ENCODE measurements at places on chromosomes 6 and 20.

DNA sequence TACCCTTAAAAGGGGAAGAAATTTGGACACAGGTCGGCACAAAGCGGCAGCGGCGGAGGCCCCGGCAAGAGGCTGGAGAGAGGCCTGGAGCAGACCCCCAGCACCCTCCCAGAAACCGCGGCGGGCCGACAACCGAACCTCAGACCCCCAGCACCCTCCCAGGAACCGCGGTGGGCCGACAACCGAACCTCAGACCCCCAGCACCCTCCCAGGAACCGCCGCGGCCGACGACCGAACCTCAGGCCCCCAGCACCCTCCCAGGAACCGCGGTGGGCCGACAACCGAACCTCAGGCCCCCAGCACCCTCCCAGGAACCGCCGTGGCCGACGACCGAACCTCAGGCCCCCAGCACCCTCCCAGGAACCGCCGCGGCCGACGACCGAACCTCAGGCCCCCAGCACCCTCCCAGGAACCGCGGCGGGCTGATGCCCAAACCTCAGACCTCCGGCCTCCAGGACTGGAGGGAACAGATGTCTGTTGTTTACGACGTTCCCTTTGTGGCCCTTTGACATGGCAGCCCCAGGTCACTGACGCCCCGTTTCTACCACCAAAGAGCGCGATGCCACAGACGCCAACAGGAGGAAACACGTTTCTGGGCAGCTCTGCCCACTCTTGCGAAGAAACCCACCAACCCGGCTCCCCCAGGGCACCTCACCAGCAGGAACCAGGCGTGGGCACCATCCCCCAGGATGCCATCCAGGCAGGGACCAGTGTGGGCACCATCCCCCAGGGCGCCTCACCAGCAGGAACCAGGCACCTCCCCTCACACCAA, 28.4 kb downstream of the ZBTB46 start:
- DNase-seq = no peak

- DNase-seq = no peak
These were observed 44.8 kb downstream of the AGPAT4 start for GRCh38 chr6:161228921-161229591.

DNA sequence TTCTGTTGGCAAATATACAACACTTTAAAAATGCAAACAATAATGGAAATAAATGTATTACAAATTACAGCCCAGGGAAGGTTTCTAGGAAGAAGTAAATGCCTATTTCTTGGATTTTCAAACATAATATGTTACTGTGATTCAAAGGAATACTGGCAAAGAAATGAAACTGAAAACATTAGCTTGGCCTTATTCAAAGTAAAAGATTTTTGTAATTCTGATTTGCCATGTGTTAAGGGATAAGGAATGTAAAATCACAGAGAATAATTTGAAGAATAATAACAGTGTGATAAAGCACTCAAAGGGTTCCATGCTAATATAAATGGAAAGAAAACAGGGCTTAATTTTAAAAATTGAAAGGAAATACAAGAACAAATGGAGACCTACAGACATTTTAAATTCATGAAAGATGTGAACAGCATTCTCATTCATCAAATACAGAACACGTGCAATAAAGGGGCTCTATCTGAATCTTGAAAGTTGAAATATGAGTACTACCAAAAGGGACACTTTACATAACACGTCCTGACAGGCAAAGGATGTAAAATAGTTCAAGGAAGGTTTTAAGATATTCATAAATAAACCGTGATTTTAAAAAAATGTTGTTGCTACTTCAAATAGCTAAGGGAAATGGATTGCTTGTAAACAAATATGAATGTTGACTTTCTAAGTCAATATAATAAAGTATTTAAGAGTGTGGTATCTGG, 138.1 kb downstream of the RFPL4B start:
- DNase-seq = no peak

DNA sequence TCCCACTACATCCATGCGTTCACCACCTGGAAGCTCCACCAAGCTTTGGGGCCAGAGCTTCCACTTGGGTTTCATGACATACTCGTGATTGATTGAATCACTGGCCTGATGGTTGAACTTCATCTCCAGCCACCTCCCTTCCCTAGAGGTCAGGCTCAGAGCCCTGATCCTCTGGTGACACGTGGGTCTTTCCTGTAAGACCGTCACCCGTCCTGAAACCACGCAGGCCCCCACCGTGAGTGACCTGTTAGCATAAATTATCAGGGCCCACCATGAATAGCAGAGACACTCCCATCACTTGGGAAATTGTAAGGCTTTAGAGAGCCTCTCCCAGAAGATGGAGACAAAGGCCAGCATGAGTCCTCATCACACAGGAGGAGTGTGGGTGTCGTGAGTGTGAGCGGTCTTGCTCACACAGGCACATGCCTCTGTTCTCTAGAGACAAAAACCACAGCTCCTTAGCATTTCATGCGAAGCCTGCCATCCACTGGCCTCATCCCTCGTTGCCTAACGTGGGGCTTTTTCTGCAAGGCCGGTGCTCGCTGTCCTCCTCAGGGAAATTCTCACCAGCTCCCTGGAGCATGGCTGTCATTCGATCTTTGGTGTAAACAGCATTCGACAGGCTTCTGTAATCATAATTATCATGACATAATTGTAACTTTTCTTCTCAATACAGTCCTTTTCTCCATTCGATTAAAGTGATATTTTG, 65.1 kb upstream of the DUSP22 start:
- no peak for DNase-seq

GRCh38 chr6:141956046-141956761, 176.5 kb upstream of the GJE1 start:
- DNase-seq = no peak

- DNase-seq = no peak
These were observed 35.4 kb downstream of the GCNT2 start for GRCh38 chr6:10556589-10556988.

DNA sequence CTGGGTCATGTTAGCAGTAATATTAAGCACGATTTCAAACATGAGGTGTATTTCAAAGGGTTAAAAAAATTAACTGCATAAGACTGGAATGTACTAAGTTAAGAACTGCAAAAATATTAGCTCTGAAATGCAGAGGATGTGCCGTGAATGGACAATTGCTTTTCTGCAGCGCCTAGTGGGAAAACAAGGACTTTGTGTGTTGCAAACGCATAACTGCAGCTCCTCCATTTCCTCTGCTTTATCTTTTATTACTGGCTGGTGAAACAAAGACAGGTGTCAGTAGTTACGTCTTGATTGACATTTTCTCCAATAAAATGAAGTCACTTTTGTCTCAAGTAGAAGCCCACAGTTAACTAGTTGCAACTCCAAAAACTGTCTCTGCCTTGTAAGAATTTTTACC, 1.7 kb downstream of the PDE7B start:
- DNase-seq = no peak

DNA sequence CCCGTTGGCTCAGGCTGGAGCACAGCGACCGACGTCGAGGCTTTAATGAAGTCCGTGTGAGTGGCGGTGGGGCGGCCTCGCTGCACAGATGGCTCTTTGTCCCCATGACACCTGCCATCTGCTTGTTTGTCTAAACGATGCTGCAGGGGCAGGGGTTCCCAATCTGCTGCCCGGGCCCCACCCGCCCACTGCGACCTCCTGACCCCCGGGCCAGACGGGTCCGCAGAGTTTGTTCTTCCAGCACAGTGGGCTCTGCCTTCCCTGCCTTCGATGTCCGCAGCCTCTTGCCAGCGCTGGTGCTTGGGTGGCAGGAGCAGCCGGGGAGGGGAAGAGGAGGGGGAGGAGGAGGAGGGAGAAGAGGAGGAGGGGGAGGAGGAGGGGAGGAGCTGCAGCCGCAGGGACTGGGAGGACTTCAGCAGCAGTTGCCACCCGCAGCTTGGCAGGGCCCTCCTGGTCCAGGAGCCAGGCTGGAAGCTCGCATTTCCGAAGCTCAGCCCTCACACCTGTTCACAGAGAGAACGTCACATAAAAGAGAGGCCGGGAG, 210.0 kb downstream of the DLL1 start:
- no peak for DNase-seq

DNA sequence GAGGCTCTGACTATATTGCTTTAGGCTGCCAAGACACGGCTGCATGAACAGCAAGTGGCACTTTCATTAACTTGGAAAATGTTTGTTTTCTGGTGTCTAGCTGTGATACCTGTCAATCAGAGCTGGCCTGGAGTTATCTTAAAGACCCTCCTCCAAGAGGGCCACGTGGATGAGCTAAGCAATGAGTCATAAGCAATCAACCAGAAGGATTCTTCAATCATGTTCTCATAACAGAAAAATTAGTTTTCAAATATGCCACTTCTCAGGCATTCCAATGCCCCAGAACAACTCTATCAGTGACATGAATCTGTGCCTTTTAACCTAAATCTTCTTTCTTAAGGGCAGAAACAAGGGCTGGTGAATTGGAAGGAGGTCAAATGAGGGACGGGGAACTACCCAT, 283.0 kb downstream of the HTR1B start:
- DNase-seq = no peak

DNA sequence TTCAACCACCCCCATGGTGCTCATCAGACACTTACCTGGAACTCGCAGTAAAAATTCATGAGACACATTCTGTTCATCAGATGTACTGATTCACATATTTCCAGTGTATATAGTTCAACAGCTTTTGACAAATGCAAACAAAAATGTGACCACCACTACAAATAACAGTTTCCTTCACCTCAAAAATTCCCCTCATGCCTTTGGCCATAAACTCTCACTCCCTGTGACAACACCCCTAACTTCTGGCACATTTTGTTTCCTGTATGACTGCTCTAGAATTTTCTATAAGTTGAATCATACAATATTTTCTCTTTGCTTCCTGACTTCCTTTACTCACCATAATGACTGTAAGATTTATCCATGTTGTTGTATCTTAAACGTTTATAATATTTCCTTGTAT, 63.7 kb downstream of the C6orf118 start:
- DNase-seq = no peak

- no peak for DNase-seq
These were observed 69.3 kb downstream of the ILRUN start for GRCh38 chr6:34627296-34627695.

GRCh38 chr6:152605941-152606340, 31.2 kb downstream of the SYNE1 start:
- no peak for DNase-seq

DNA sequence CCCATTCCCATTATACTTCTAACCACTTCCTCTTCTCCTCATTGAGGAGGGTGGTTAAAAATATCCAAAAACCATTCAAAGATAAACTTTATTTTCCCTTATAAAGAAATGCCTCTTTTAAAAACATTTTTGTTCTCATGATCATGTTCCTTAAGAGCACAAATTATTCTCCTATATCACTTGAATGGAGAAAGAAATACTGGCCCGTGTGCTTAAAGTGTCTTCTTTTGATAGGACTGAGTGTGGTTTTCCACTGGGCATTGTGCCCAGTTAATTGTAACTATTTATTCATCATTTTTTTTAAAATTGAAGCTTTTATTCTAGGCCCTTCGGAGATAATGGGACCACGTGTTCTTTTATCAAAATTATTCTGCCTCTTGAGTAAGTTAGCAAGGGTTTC, 871.5 kb downstream of the QKI start:
- DNase-seq = no peak

DNA sequence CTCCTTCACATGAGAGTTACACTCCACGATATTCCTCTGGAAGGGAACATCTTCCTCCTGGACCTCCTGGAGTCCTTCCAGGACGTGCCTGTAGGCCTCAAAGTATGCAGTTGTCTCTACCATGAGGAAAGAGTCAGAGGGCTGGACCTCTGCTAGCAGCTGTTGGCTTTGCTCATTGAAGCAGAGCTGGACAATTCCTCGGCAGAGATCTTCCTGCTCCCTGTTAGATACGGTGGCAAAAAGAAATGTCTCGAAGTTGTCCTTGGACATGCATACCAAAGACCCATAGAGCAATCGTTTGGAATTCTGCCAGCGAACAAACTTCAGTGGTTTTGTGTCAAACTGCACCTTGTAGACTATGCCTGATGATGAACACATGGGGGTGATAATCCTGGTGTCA, 7.7 kb downstream of the ZNFX1 start:
- no peak for DNase-seq

DNA sequence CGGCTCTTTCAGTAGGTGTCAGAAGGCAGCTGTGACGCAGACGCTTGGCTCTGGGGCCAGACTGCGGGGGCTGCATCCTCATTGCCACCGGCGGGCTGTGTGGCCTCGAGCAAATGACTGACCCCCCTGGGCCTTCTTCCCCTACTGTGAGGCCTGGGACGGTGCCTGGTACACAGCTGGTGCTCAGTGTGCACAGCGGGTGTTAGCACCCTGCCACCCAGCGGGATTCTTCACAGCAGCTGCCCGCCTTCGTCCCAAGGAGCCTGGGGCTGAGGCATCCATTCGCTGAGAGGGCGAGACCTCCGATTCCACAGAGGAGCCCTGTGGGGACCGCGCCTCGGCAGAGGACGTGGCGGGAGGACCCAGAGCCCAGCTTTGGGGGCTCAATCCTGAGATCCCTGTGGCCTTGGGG, 10.6 kb downstream of the SLCO4A1 start:
- no peak for DNase-seq

GRCh38 chr6:62716719-62717118, 430.7 kb upstream of the KHDRBS2 start:
- no peak for DNase-seq

DNA sequence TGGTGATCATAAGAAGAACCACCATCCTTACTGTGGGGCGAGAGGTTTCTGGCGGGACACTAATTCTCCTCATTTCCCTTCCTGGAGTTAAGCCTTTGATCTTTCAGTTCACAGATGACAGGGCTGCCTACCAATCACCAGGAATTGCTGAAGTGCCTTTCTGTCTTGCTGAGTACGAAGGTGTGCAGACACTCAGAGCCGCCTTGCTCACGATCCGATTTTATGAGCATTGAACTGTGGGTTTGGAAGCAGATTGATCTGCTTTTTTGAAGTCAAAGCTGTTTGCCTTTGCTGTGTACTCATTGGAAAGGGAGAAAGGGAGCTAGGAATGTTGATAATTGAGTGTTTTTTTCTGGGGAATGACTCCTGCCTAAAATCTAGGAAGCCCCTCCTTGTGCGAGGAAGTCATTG, 129.1 kb upstream of the SALL4 start:
- no peak for DNase-seq

DNA sequence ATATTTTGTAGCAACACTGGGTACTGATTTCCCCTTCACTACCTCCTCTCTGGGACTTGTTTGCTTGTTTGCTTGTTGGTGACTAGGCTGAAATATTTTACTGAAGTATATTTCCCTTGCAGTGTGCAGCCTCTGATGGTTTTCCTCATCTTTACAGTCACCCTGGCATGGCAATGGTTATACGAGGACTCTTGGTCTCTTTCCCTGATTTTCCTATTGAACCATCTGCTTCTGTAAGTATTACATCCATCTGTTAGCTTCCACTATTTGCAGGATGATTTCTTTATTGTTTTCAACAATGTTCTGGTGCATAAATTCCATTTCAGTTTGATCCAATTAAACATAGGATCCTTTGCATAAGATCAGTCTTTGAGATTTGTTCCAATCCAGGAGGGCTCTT, 465.1 kb downstream of the MEI4 start:
- DNase-seq = no peak

- no peak for DNase-seq
These were observed 158.5 kb downstream of the NFATC2 start for GRCh38 chr20:51383891-51384510.
